ENCODE measurements at places on chromosomes 12 and 14.

- DNase-seq = peak; percentile 53
Measured at GRCh38 chr14:91374287-91374878, 43.2 kb downstream of the CCDC88C start.

GRCh38 chr12:2306735-2307134, 253.9 kb downstream of the CACNA1C start:
- DNase-seq = peak; percentile 70

DNA sequence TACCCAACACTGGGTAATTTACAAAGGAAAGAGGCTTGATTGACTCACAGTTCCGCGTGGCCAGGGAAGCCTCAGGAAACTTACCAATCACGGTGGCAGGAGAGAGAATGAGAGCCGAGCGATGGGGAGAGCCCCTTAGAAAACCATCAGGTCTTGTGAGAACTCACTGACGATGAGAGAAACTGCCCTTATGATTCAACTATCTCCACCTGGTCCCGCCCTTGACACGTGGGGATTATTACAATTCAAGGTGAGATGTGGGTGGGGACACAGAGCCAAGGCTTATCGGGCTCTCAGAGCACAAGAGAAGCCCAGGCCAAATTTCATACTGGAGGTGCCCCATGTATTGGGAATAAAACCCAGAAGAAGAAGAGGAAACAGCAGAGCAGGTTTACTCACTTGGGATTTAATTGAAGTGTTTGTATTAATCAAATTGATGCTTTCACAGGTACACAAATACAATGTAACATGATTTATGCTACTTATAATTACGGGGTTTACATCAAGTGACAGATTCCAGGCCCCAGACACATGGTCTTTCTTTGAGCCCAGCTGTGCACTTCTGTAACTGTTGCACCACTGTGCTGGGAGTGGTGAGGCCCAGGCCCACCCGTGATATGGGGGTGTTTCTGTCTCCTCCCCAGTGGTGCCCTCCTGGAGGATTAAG, 8.2 kb upstream of the CCDC85C start:
- no peak for DNase-seq

DNA sequence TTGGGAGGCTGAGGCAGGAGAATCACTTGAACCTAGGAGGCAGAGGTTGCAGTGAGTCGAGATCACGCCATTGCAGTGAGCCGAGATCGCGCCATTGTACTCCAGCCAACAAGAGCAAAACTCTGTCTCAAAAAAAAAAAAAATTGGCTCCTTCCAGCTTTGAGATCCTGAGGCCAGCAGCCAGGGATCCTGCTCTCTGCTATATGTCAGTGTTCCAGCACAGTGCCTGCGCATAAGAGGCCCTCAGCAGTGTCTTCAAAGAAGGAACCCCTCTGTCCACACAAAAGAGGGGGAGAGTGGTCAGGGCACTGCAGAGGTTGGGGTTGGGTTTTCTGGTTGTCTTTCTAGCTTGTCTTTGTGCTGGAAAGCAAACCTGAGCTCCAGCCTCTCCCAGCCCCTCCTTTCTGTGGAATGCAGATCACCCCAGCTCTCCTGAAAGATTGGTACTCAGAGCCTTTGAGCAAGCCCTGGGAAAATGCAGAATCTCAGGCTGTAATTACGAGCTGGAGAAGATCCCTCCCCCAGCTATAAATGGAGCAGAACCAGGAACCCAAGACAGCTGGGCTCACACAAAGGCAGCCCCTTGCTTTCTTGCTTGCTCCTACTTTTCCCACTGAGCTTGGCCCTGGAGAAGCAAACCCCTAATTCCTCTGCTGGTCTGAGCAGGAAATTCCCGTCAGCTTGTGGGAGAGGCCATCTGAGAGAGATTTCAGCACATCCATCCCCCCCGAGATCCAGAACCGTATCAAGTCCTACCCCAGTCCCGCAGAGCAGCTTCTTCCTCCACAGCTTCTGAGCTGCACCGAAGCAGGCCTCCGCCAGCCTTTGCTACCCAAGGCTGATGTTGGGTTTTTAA, 205.7 kb downstream of the ZFP36L1 start:
- DNase-seq = peak; percentile 29

- no peak for DNase-seq
Measured at GRCh38 chr12:64716371-64716770, 42.8 kb downstream of the GNS start.

DNA sequence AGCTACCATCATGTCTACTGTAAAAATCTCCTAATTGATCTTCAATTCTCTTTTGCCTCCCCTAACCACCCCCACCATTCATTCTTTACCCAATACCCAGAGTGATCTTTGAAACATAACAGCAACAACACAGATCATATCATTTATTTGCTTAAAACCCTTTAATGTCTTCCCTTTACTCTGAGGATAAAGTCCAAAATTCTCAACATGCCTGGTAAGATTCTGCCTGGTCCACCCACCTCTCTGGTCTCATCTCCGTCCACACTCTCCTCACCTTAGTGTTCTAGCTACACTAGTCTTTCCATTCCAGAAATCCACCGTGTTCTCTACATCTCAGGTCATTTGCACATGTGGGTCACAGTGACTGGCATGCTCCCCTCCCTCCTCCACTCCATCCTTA, 27.7 kb downstream of the SLC38A4 start:
- DNase-seq = no peak

DNA sequence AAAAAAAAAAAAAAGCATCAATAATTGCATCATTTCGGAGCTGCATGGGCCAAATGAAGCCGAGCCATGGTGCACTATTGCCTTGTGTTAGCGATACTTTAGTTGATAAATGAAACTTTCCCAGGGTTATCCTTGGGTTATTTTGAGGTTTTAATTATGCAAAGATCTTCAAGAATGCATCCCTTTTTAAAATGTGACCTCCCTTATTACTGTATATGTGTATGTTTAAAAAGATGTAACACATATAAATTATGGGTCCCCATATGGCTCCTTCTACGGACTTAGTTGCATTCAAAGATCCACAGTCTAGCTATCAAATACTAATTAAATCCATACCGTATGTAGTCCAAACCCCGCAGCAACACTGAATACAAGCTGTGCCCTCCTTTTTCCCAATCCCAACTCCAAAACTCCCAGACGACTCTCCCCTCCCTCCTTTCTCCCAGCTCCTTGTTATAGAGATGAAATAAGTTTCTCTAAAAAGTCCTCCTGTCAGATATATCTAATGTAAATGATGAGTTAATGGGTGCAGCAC, 129.3 kb upstream of the MAP1LC3B2 start:
- DNase-seq = no peak

- peak; percentile 2 for DNase-seq
Measured at GRCh38 chr12:60162988-60163720, 567.3 kb downstream of the SLC16A7 start.
